Posterior vena cava (tissue), 2 donors: ENCODE measurements at places on chromosomes 1 and 21.

GRCh38 chr1:8370046-8370881, 52.4 kb downstream of the SLC45A1 start:
- no peak for DNase-seq

GRCh38 chr1:63782982-63783381, 9.2 kb downstream of the ROR1 start:
- DNase-seq = no peak

DNA sequence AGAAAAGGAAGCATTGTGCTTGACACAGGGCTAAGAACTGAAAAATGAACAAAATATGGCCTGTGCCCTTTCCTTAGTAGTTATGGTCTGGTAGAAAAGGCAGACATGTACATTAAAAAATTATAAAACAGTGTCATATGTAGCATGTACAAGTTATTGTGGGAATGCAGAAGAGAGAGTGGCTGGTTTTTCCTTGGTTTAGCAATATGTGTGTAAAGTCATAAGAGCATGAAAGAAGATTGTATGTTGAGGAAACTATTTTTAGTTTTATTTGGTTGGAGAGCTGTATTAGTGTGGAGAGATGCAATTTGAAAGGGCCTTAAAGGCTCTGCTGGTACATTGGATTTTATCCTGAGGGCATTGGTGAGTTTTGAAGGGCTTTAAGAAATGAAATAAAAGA, 145.8 kb downstream of the PDE4B start:
- DNase-seq = no peak

DNA sequence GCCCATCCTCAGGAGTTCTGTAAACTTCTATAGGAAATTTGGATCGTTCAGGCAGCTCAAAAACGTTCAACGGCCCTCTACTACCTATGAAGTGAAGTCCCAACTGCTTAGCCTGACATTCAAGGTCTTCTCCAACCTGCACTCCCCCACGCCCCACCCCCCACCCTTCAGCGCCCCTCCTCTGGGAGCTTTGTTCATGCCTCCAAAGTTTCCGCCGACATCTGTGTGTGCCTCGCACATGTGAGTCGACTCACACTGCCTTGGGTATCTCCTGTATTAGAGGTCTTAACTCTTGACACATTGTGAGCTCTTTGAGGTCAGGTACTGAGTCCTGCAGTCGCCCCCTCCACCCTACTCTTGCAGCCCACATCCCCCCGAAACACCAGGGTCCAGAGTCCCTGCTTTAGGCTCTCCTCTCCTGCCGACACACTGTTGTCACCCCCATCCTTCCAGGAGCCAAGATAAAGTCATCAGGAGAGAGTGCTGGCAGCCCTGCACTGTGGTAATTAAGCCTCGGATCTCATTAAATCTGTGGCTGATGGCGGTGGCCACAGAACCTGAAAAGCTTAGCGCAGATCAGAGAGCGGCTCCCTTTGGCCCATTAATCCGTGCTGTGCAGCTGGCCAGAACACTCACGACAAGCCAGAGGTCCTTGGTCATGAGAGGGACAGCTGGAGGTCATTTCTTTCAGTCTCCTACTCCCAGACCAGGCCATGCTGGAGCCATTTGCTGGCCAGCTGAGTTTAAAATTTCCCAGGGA, 1.4 kb upstream of the PAFAH2 start:
- no peak for DNase-seq

- no peak for DNase-seq
Observed at GRCh38 chr1:184072376-184072775, 20.8 kb downstream of the TSEN15 start.

- no peak for DNase-seq
Observed at GRCh38 chr1:27563341-27563590, 40.7 kb downstream of the AHDC1 start.

DNA sequence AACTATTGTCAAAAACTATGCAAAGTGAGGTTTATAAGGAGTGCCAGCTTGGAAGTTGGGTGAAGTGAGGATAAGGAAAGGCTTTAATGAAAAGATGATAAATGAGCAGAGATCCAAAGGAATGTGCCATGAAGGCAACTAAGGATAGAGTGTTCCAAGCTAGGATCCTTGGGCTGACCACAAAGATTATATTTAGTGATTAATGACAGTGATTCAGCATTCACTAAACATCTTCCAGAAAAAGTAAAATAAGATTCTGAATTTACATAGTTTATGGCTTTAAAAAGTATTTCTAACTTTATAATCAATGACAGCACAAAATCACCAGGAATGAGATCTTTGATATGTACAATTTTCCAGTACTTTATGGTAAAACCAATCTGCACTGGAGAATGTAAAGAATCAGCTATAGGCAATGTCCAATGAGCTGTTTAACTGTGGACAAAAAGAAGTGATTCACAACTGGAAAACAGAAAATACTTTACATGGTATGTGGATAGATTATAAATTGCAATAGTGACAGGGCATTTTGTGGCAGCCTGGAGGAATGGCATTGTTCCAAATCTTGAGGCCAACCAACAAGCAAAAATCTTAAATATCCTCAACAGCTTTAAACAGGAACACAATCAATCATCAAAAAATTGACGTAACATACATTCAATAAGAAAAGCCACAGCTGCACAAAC, 91.2 kb upstream of the KCTD3 start:
- no peak for DNase-seq

DNA sequence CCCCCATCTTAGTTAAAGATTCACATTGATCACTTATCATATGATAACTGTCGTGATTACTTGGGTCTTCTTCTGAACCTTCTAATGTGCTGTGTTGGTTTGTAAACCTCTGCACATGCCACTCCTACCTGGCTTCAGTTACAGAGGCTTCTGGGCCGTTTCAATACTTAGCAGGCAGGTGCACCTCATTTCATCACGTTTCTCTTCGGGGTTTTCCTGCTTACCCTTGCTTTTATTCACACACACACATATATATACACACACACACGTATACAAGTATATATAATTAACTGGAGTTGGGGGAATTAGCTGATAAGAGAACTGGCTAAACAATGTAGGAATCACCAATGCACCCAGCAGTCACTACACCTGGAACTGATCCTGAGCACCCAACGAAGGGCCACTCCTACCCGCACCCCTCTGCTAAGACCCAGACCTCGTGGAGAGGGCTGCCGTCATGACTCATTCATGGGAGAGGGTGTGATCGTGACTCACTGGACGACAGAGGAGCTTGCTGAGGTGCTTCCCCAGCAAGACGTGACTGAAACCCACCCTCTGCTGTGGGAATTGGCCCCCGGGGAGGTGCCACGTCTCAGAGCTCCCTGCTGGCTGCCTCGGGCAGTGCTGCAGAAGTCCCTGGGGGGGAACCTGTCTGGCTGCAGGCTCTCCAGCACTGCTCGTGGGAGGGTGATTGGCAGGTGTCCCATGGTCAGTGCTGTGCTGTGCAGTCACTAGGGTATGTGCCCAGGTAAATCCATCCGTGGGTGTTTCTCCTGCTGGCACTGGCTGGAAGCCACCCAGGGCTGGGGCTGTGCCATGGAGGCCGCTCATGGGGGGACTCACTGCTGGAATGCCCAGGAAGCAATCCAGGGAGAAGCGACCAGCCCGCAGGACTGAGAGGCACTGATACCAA, 166.6 kb downstream of the DYRK1A start:
- DNase-seq = no peak

GRCh38 chr1:3313576-3313950, 140.9 kb upstream of the ARHGEF16 start:
- peak; percentile 98 for DNase-seq
